D341Med (cell line): ENCODE measurements at places on chromosomes 11 and 22.
A peak's percentile ranks its signal among the peaks of the same experiment; 100 is the strongest.

- peak; percentile 59 for DNase-seq
Observed at GRCh38 chr11:721741-722345, 15.8 kb downstream of the EPS8L2 start.

DNA sequence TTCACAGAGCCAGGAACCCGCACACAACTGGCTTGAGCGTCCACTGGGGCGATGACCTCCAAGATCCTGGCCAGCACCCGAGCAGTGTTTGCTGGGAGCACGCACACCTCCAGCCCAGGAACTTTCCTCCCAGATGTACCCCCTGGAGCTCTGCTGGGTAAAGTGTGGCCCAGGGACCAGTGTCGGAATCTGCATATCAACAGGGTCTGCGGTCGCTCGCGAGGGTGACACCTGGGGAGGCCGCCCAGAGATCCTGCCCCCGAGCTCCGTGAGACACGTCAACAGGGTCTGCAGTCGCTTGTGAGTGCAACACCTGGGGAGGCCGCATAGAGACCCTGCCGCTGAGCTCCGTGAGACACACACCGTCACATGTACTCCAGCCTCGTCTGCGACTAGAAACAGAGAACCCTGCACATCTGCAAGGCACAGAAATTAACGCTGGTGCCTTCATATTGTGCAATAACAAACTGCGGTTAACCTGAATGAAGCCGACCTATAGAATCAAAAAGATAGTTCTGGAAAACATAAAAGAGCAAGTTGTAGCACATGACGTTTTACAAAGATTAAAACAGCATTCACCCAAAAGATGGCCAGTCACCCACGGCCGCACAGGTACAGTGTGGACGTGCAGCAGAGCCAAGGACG, 172.4 kb downstream of the BRD1 start:
- no peak for DNase-seq

DNA sequence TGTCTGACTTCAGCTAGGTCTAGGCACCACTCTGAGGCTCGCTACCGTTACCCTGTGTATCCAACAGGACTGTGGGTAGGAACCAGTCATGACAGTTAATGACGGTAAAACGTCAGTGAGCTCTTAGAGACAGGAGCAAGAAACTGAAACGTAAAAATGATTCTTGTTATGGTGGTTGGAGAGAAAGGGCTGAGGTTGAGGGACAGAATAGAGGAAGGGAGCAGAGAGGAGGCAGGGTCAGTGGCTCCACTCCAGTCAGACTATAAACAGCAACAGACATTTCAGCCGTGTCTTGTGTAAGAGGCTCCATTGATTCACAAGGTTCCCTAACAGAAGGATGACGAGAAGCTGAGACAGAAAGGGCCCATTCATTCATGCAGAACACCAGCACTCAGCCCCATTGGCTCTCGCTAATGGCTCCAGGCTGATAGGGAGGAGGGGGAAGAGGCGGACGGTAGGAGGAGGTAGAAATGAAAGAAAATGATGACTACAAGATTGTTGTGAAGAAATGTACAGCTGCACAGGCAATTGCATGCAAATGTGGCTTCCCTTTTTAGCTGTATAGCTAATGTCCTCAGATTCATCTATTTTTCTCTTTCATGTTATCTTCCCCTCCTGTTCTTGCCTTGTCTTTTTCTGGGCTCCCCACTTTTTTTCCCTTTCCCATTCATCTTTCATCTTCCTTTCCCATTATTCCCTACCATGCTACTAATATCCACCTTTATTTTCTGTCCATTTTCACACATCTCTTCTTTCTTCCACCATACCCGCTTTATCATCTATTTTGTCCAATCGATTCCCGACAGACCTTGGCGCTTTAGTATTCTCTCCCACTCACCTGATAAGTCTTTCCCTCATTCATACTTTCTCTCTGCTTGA, 34.3 kb downstream of the ETS1 start:
- no peak for DNase-seq

DNA sequence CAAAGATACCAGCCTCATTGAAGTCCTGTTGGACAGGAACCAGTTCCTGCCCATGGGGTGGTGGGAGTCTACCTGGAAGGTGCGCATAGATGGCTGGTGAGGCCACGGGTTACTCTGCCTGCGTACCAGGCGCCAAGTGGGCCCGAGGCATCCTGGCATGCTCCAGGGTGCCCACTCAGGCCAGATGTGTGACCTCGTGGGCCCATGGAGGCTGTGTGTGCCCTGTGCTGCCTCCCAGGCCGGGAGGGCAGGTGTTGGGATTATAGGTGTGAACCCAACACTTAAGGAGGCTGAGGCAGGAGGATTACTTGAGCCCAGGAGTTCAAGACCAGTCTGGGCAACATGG, 23.1 kb downstream of the TANGO2 start:
- DNase-seq = no peak

DNA sequence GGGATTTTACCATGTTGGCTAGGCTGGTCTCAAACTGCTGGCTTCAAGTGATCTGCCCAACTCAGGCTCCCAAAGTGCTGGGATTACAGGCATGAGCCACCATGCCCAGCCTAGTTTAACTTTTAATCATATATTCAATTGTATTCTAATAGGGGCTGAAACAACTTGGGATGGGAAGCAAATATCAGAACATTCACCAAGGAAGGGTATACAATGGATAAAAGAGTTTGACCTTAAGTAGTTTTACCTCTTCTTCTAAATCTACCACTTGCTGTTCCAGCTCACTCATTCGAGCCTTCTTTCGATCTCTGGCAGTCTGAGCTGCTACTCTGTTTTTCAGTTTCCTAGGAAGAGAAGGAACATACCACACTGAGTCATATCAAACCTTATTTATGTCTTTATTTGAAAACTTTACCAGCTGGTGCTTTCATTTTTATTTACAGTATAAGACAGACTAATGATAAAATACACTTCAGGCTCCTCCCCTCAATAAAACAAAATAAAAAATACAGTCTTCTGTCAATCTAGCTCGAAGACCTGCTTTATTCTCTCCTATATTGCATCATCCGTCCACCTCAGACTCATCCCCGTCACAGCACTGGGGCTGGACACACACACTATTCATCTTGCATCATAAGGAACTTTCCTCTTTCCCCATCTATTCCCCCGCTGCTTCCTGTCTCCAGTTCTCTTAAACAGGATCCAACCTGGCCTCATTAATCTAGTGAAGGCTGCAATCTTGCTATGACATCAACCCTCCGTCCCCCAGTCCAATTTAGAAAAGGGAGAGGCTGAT, 1.4 kb downstream of the XBP1 start:
- peak; percentile 42 for DNase-seq

DNA sequence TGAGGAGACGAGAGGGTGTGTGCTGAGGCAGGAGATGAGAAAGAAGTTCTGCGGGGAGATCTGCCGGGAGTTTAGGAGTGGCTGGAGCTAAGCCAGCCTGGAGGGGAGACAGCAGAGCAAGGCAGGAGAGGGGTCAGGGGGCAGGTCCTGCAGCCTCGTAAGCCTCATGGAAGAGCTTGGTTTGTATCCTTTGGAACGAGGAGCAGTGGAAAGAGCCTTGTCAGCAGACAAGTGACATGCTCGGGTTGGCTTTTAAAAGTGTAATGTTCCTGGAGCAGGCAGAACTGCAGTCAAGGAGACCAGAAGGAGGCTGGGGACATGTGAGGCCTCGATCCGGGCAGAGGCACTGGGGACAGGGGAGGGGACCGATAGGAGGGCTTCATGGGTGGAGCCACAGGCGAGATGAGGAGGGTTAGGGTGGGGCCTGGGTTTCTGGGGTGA, 21.4 kb upstream of the TUB start:
- DNase-seq = no peak

GRCh38 chr11:35335226-35335625, 84.1 kb downstream of the SLC1A2 start:
- no peak for DNase-seq

GRCh38 chr11:27973851-27974536, 134.0 kb downstream of the KIF18A start:
- no peak for DNase-seq

DNA sequence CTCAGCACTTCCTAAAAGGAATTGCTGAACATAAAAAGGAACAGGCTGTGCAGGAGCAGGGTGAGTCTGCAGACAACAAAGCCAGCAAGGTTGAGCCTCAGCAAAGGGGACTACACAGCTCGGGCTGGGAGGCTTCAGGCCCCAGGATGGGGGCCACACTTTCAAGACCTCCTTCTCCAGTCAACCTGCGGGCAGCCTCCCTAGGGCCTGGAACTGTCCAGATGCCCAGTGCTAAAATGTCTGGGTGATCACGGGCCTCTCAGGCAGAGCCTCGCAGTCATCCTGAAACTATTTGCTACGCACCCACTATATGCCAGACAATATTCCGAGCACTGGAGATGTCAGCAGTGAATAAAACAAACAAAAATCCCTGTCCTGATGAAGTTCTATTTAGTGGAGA, 3.9 kb upstream of the NEFH start:
- no peak for DNase-seq

DNA sequence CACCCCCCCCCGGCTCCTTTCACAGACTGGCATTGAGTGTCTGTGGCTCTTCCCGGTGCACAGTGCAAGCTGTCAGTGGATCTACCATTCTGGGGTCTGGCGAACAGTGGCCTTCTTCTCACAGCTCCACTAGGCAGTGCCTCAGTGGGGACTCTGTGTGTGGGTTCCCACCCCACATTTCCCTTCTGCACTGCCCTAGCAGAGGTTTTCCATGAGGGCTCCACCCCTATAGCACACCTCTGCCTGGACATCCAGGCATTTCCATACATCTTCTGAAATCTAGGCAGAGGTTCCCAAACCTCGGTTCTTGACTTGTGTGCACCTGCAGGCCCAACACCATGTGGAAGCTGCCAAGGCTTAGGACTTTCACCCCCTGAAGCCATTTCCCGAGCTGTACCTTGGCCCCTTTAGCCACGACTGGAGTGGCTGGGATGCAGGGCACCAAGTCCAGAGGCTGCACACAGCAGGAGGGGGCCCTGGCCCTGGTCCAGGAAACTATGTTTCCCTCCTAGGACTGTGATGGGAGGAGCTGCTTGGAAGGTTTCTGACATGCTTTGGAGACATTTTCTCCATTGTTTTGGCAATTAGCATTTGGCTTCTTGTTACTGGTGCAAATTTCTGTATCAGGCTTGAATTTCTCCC, 26.0 kb downstream of the BCL2L13 start:
- no peak for DNase-seq

GRCh38 chr22:47173535-47174021, 411.1 kb downstream of the TBC1D22A start:
- DNase-seq = no peak

GRCh38 chr11:62472063-62472884, 53.4 kb downstream of the SCGB1A1 start:
- DNase-seq = no peak

DNA sequence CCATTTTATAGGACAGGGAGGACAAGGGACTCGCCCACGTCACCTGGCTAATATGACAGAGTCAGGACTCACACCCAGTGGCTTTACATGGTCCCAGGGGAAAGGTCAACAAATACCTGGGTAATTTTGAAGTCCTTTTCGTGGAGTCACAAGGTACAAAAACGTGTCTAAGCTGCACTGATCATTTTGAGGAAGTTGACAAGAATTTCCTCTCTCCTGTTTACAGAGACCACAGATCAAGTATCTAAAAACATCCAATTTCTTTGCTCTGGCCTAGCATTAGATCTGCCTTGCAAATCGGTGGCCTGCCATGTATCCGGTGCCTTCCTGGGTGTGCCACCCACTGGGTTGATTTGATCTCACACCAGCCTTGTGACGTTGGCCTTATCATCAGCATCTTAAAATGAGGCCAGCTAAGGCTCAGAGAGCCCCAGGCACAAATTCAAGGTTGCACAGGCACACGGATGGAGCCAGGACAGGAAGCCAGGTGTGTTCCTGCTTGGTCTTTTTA, 17.6 kb downstream of the GDPD5 start:
- no peak for DNase-seq

GRCh38 chr11:68832476-68833181, 9.1 kb downstream of the CPT1A start:
- no peak for DNase-seq

DNA sequence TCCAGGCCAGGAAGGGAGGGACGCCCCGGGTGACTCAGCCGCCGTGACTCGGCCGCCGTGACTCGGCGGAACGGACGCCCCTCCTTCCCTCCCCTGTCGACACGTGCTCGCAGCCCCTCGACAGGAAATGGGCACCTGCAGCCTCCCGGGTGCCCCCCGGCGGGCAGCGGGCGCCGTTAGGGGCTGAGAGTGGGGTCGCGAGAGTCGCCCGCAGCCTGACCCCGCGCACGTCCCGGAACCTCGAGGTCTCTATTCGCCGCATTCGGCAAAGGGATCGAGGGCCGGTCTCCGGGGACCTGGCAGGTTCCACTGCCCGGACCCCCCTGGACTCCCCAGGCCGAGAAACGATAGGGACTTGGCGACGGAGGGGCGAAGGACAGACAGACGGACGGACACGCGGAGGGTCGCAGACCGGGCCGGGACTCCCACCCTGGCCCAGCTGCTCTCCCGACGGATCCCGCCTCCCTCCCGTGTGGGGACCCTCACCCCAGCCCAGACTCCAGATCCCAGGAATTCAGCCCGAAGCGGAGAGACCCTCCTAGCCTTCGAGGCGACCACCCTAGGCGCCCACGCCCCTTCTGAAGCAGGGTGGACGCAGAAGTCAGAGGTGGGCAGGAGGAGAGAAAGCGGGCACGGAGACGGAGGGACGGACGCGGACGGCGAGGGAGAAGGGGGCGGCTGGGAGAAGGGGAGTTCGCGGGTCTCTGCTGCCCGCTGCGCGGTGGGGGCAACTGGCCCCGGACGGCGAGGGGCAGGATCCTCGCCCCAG, 648 bp downstream of the FOSL1 start:
- DNase-seq = peak; percentile 57

- DNase-seq = no peak
Observed at GRCh38 chr11:64626637-64627036, 35.6 kb downstream of the SLC22A12 start.

DNA sequence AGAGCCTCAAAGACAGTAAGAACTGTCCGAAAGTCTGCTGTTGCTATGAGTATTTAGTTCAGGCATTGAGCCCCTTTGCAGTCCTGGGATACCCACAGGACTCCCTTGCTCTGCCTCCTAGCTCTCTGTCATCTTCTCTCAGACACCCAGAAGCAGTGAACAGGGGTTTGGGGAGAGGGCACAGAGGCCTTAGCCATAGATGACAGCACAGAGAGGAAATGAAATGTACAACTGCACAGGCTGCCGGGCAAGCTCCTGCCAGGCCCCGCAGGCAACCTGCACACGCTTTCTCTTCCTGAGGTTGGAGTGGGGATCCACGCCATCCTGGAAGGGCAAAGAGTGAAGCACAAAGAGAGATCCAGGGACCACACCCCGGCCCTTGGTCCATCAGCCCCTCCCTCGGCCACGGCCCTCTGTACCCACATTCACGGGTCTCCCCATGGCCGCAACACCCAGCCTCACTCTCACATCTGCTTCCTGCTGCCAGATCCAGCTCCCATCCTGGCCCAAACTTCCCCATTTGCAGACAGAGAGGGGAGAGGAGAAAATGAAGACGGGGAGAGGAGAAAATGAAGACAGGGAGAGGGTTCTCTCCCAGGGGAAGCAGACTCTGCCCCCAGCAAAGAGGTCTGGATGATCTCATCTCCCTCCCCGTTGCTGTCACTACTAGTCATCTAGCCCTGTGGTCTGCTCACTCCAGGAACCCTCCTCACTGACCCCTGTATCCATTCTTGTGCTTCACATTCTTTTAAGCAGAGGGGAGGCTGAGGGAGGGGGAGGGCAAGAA, 40.7 kb downstream of the CD6 start:
- DNase-seq = no peak
